ENCODE measurements at places on chromosomes 12 and 14. TPM values are rescaled to one million over a fixed set of nuclear protein-coding genes. Genes with fewer than 3 reads are reported as not detected.

The IL26 gene
- total RNA-seq, result not detected

The MMP19 gene
- total RNA-seq, result 6.2 TPM

The FBRSL1 gene
- total RNA-seq, result 22.5 TPM

The IL31 gene
- total RNA-seq, result not detected

The RPL10L gene
- not detected for total RNA-seq

The DEPDC4 gene
- 0.50 TPM for total RNA-seq

The LRP1-AS gene
- not detected for total RNA-seq

The GPR162 gene
- 12.1 TPM for total RNA-seq

The SOAT2 gene
- not detected for total RNA-seq

The ADAMTS20 gene
- total RNA-seq, result not detected

The HOXC10 gene
- total RNA-seq, result not detected

The IFT81 gene
- 27.4 TPM for total RNA-seq

The NRIP2 gene
- 4.0 TPM for total RNA-seq

The ACOT4 gene
- 0.50 TPM for total RNA-seq

The ACRBP gene
- total RNA-seq, result 1.8 TPM

DNA sequence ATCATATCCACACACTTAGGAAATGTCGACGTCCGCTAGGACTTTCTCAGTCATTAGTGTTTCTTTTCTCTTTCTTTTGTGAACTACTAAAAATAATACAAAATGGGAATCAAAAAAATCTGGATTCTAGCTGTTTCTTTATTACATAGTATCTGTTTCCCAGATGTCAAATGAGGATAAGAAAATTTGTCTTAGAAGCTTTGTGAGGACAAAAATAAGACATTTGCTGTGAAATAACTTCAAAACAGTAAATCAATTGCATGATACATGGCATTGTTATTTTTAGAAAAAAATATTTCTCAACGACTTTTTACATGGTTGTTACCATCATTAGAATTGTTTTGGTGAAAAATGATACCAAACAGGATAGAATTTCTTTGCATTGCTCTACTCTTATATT lies 71.4 kb upstream of the IFNG-AS1 start:
- no peak for DNase-seq

GRCh38 chr12:116060764-116061163 lies 216.7 kb downstream of the MED13L start:
- no peak for DNase-seq

DNA sequence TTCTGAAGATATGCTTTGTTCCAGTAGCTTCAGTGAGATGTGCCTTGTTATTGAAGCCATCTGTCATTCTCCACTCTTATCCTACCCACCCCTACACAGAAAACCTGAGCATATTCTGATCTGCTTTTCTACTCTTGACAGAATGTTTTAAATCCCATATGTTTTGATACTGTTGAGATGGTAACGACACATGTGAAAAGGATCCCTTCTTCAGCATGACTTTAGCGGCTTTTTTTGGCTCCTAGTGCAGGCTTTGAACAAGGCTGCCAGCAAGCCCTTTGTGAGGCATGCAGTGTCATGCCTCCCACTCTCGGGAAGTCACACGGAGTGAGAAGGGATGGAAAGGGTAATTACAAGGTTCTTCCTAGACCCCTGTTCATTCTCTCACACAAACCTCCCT lies 228.8 kb upstream of the RGS6 start:
- DNase-seq, result no peak

DNA sequence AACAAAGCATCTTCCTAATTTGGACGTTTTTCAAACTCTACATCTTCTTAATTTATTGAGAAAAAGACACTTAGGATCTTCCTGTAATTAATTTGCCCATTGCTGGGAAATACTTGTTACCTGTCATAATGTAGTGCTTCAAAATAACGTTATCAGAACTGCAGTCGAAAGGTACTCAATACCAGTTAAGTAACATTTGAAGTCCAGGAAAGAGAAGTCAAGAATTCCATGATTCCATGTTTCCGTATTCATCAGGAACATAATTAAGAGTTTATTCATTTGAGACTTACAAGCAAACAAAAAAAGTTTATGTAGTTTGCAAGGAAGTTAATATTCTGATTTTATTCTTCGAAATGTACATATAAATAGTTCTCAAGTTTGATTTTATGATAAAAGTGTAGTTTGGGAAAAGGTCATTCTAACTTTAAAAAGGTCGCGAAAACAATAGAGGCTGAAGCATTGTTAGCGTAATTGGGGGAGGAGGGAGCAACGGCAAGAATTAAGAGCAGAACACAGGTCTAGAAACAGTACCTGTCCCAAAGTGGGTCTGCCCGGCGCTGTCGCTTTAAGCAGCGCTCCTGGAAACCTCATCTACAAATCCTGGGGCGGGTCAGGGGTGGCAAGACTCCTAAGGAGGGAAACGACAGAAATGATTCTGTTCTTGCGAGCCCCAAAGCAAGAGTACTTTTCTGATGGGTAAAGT lies 1.2 kb upstream of the KCNMB4 start:
- DNase-seq, result no peak

- DNase-seq, result no peak
Observed at GRCh38 chr12:72612171-72612570, 340.0 kb downstream of the TRHDE start.

GRCh38 chr12:92426332-92426731 lies 276.5 kb upstream of the PLEKHG7 start:
- no peak for DNase-seq

- no peak for DNase-seq
Observed at GRCh38 chr14:55599250-55599879, 19.4 kb downstream of the KTN1 start.

DNA sequence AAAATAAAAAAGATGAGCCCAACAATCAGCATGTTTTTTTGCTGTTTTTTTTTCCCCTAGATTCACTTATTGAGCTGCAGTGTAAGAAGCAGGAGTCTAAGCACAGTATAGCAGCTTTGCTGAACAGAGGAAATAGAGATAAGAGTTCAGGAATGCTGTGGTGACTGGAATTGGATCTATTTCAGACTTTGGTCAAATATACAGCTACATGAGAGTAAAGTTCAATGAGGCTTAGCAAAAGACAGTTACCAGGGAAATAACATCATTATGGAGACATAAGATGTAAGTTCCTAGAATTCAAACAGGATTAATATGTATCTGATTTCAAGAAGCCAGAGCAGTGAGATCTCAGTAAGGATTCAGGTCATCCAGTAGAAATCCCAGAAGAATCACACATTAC lies 613.0 kb downstream of the RPS29 start:
- DNase-seq, result no peak

GRCh38 chr12:84919271-84919670 lies 6.7 kb upstream of the SLC6A15 start:
- no peak for DNase-seq

- DNase-seq, result no peak
Observed at GRCh38 chr12:111312016-111312415, 56.9 kb downstream of the PHETA1 start.

DNA sequence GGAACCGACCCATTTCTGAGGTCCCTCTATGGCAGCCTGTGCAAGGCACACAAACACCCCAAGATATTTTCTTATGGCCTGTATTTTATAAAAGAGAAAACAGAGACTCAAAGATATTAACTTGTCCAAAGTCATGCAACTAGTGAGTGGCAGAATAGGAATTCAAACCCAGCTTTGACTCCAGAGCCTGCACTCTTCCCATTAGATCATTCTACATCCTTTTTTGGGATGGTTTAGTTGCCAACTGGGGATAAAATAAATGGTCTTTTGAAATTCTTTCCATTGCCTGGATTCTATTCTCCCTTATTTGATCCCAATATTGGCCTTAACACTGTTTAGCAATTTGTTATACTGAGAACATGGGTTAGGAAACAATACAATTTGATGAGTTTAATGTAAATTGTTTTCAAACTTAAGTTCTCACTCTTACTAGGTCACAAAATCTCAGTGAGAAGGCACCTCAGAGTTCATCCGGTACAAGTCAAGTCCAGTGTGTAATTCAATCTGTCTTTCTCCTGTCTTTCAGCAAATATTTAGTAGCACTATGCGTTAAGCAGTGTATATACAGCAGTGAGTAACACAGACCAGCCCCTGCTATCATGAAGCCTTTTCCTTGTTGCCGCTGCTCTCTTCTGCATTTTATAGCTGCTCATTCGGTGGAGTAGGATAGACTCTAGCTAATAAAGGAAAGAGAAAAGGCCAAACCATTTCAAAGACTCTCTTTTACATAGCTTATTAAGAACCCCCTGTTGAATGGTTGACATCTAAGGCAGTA lies 162.1 kb upstream of the IFNG-AS1 start:
- no peak for DNase-seq

- DNase-seq, result no peak
Observed at GRCh38 chr12:43730283-43730682, 28.3 kb downstream of the PUS7L start.

DNA sequence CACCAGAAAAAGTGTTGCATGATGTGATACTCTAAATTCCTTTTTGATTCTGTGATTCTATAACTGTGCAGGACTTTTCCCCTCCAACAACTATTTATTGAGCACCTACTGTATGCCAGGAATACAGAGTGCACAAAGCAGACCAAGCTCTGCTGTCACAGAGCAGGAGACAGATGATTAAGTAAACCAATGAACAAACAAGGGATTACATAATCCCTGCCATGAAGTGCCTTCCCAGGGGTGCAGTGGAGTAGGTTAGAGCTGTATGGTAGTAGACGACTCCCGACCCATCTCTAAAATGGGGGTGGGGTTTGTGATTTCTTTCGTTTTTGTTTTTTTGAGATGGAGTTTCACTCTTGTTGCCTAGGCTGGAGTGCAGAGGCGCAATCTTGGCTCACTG lies 213.9 kb downstream of the TBX5 start:
- DNase-seq, result no peak

DNA sequence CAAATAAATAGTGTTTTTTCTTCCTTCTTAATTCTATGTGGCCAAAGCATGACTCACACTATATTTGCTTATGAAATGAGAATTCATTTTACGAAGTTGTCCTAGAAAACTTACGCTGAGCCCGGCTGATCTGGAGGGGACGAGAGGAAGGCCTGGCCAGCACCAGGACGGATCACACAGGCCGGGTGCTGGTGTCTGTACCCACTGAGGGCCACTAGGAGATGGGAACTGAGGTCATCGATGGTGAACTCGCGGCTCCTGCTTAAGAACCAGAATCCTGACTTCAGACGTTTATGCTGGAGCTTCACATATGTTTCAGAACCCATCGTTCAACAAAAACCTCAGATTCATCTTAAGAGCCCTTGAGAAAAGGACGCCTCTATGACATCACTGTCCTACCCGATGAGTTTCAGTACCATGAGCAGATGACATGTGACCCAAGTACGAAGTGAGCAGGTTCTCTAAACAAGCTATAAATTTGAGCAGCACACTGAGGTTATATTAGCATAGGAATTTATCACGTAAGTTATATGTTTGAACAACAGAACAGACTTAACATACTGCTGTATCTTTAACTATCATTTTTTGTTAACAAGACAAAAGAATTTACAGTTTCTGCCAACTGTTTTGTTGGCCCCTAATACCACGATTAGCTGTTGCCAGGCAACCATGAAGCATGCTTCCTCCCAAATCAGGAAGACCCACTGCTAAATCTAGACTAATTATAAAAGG lies 111.9 kb downstream of the FOXN3 start:
- no peak for DNase-seq

DNA sequence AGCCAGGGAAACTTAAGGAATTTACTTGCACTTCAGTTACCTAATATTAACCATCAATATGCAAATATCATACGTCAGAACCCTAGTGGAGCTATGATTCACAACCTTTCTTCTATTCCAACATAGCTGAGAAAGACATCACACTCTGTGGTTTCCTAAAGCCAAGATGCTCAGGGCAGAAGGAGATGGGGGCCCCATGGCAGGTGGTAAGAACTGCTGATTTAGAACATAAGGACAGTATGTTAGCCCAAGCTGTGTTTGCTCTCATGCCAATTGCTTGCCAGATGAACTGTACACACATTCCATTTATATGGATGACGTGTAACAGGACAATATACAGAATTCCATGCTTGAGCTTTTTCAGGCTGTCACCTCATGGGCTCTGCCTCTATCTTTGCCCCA lies 34.6 kb downstream of the HECTD4 start:
- no peak for DNase-seq

GRCh38 chr12:109496306-109496705 lies 18.9 kb downstream of the UBE3B start:
- DNase-seq, result no peak

- DNase-seq, result no peak
Observed at GRCh38 chr12:4172999-4173398, 100.6 kb upstream of the CCND2 start.

DNA sequence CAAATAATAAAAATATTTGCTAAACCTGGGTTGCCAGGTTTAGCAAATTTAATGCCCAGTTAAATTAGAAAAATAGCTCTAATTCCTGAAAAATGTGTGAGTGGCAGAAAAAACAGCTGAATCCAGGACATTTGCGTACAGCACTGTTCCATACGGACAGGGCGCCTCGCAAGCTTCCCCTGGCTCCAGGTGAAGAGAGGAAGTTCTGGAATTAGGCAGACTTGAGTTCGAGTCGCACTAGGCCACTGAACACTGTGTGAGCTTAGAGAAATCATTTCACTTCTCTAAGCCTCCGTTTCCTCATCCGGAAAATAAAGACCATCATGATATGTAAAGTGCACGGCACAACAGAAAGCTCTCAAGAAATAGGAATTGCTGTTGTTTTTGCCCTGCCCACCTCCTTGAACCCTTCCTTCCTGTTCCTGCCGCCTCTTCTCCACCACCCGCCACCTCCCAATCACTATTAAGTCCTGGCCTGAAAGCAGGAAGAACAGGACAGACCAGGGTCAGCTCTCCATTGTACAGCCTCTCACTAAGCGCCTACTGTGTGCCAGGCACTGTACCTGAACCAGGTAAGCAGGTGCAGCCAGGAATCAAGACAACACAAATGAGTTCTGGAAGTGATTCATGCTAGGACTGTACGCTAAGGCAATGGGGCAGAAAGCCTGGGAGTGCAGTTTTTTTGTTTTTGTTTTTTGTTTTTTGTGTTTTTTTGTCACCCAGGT lies 763 bp upstream of the PHETA1 start:
- DNase-seq, result no peak

DNA sequence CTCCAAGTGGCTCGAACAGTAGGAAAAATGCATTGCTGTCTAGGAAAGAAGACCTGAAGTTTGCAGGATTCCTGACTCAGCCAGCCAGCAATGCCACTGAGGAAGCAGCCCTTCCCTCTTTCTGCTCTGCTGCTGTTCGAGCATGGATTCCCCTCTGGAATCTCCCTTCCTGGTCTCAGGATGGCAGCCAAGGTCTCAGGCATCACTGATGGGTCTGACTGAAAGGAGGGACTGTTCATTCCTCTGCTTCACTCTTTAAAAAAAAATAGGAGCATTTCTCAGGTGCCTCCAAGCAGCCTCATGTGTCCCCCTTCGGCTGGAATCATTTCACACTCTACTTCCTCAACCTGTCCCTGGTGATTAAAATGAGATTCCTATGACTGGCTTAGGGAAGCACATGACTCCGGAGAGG lies 62.4 kb downstream of the SLC15A4 start:
- DNase-seq, result no peak

DNA sequence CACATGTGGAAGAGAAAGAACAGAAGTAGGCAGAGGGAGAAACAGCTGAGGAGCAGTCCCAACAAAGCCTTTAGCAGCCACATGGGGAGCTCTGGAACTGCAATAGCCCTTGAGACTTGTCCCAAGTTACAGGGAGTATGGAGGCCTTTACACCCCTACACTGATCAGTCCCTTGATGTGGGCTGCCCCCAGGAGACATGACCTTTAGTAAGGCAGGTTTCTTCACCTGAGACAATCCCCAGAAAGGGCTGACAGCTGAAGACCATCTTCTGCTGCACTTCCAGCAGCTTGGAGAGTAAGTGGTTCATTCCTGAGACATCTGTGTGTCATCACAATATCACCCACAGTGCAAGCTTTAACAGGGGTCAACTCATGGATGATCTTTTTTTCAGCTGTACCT lies 8.6 kb upstream of the SNAPC1 start:
- no peak for DNase-seq

GRCh38 chr12:55704824-55705718 lies 2.6 kb downstream of the ITGA7 start:
- DNase-seq, result no peak

Measured in esophagus muscularis mucosa (tissue), 4 donors.